Motor neuron (in vitro differentiated cells): ENCODE measurements at places on chromosomes 7 and 10.

GRCh38 chr7:151799506-151799905 is 77.4 kb downstream of the PRKAG2 start:
- no peak for ATAC-seq

GRCh38 chr7:101390901-101391301 is 28.2 kb downstream of the COL26A1 start:
- no peak for ATAC-seq

DNA sequence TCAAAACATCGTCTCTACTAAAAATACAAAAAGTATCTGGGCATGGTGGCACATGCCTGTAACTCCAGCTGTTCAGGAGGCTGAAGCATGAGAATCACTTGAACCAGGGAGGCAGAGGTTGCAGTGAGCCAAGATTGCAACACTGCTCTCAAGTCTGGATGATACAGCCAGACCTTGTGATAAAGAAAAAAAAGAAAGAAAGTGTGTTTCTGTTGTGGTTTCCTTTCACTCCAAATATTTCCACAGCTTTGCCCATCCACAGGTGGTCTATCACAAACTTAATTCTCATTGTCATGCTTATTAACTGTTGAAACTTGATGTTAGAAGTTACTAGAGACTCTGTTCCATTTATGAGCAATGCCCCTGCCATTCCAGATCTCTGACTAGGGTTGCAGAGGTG is 316.0 kb upstream of the SEMA3C start:
- ATAC-seq: no peak

DNA sequence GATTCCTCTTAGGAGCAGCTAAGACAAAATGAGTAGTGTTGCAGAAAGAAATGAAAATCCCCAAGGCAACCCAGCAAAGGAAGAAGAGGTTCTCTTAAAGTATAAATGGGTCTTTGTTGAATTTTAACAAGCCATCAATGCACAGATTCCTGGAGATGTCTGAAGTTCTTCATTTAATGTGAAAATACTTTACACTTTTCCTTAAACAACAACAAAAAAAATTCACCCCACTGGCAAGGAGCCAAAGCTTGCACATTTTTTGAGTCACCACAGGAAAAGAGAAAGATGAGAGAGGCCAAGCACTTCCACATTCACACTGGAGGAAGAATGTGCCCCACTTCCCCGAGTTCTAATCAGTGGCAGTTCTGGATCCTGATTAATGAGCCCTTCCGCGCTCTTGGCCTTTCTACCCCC is 286.4 kb upstream of the MEOX2 start:
- ATAC-seq: no peak

DNA sequence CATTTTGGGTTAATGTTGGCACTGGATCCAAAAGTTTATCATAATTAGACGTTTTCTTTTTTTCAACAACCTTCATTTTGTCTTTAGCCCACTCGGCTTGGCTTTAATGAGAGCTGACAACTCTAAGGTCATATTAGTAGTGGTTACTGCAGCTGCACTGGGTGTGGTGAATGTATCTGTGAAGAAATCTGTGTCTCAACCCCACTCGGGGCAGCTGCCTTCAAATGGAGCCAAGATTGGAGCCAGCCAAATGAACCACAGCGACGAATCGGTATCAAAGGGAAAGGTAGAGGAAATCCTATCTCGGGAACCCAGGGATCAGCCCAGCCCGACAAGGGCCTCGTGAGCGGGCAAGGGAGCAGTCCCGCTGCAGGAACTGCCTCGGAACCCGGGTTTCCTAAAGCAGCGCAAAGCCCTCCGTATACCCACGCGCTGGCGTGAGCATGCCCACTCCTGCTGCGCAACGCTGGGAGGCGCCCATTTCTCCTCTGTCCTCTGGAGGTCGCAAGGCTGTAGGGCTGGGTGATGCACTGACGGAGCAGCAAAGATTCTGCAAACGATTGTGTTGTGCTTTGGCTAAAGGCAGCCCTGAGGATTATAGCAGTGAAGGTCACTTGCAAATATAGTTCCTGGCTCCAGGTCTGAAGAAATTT is 98.7 kb upstream of the MBL2 start:
- ATAC-seq: no peak

DNA sequence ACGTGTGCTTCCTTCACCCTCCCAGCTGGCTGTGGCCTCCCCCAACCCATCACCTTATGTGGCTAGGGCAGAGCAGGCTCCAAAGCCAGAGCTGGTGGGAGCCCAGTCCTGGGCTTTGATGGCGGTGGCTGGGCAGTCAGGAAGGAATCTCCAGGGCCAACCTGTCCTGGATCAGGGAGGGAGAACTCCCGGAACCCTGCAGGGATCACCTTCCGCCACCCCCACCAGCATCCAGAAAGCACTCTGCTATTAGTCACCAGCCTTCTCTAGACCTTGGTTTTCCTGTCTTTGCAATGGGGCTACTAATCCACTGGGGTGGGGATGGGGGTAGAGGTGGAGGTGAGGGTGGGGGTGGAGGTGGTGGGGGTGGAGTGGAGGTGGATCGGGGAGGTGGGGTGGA is 139.0 kb downstream of the ZMIZ1 start:
- no peak for ATAC-seq
